Stimulated activated CD4-positive, alpha-beta T cell treated with anti-CD3 and anti-CD28 coated beads, Interleukin-1b, Interleukin-23, amount 100 ng/mL, for 1 hour (primary cell): ENCODE measurements at places on chromosomes 7 and 10.

DNA sequence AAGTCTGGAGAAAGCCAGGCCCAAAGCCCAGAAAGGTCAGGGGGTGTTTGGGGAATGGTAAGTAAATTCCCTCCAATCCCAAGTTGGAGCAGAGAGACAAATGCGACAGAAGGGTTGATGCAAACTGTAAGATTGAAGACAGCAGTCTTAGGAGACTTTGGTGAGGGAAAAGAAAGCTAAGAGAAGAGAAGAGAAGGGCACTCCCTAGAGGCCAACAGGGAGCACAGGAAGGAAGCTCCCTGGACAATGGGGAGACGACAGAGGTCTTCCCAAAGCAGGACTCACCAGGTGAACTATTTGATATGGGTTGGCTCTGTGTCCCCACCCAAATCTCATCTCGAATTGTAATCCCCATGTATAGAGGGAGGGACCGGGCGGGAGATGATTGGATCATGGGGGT is 151.5 kb downstream of the KIF20B start:
- DNase-seq = no peak

GRCh38 chr7:152513861-152514770 is 78.3 kb upstream of the KMT2C start:
- no peak for DNase-seq

GRCh38 chr7:128731184-128731583 is 8.0 kb upstream of the CALU start:
- DNase-seq = no peak

- DNase-seq = no peak
Observed at GRCh38 chr10:13115832-13116803, 16.2 kb downstream of the OPTN start.

DNA sequence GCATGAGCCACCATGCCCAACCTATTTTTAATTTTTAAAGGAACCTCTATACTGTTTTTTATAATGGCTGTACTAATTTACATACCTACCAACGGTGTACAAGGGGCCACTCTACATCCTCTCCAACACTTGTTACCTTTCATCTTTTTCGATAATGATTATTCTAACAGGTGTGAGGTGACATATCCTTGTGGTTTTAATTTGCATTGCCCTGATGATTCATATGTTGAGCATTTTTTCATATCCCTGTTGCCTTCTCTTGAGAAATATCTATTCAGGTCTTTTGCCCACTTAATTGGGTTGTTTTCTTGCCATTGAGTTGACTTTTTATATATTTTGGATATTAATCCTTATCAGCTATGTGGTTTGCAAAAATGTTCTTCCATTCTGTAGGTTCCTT is 167.0 kb downstream of the CTTNBP2 start:
- no peak for DNase-seq

GRCh38 chr7:111568870-111569462 is 6.7 kb upstream of the IMMP2L start:
- no peak for DNase-seq

GRCh38 chr7:113487925-113488731 is 369.8 kb upstream of the SMIM30 start:
- DNase-seq = no peak

DNA sequence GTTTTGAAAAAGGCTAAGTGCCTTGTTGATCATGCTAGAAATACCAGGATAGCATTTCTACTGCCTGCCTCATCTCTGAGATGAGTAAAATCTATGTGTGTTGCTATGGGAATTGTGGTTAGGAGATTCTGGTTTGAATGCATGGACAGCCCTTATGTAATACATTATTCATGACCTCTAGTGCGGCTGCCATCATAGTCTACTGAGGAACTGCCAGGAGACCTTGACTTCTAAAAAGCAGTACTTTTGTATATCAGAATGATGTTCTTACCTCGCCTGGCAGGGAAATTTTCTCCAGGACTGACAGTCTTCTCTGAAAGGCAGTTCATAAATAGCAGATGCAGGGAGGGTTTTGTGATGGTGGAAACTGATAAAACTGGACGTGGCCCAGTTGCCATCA is 248.5 kb downstream of the NSUN6 start:
- no peak for DNase-seq

GRCh38 chr10:127943336-127943910 is 36.5 kb downstream of the PTPRE start:
- DNase-seq = no peak

DNA sequence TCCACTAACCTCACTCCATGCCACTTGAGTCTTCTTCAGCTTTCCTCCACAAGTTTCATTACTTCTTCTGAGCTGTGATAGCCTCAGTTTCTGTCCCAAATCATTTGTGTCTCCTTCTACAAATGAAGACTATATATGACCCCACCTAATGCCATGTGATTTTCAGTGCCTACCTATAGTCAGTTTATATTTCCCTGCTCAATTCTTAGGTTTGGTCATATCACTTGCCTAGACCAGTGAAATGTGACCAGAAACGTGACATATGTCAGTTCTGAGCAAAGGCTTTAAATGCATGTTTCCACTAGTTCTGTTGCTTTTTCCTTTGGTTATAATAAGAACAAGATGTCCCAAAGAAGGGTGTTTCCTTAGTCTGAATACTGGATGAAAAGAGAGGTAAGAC is 24.6 kb upstream of the REEP3 start:
- no peak for DNase-seq

DNA sequence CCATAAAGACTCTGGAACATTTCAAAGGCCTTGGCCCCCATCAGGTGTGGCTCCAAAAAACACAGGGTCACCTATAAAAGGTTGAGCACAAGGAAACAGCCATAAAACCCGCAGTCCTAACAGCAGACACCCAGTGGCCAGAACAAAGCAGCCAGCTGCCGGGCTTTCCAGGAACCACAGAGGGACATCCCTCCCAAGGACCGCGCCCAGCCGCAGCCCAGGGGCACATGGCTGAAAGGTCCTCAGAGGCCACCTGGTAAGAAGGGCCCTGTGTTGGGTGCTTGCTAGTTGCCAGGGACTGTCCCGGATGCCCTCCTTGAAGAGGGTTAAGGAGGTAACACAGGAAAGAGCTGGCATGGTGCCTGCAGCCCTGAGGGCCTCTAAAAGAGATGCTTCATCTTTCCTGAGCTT is 32.7 kb downstream of the KCNMA1 start:
- no peak for DNase-seq

GRCh38 chr7:31123726-31124125 is 71.6 kb downstream of the ADCYAP1R1 start:
- DNase-seq = no peak

DNA sequence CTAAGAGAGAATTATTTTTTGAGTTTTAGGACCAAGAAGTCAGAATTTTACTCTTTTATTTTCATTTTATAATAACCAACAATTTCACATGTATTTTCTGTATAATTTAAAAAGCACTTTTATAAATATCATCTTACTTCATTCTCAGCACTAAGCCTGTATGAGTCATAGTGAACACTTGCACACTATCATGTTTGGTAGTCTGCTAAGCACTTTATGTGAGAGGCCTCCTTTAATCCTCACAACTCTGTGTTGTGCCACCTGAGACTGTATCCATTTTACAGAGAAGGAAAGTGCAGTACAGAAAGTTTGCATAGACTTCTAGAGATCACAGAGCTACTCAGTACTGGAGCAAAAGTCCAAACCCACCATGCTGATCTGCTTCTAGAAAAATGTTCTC is 939.6 kb downstream of the NRG3 start:
- no peak for DNase-seq

DNA sequence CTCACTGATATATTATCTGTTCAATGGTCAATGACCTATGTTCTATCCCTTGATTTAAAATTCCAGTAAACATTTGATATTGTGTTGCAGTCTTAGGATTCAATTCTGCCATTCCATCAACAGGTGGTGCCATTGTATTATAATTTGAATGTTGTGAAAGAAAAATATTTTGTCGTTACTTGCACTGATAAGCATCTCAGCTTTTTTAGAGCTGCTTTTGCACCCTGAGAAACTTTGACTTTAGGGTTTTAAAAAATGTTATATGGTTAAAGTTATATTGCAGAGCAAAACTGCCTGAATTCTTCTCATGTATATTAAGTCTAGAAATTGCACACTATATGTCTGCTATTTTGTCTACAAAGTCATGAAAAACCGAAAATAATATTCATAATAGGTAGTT is 18.8 kb upstream of the MINDY3 start:
- DNase-seq = no peak

- DNase-seq = no peak
Observed at GRCh38 chr10:124225029-124225466, 131.7 kb upstream of the CHST15 start.

DNA sequence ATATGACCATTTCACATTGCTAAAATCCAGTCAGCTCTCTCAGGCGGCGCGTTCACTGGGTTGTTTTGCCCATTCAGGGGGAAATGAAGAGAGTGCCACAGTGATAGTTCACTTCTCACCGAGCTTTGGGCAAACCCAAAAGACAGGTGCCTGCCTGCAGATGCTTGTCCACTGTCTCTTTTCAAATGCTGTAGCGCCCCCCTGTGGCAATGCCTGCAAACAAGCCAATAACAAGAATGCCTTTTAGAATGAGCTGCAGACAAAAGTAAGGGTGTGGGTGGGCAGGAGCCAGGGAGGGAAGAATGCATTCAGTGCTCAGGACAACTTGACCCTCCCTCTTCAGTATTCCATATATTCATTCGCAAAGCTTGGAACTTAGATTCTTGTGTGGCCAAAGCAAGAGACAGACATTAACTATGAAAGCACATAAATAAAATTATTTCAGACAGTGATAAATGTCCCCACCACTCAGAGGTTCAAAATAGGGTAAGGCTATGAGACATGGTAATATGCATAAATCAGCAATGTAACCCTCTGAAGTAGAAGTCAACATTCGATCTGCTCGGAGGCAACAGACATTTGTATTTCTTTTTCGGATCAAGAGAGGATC is 86.9 kb downstream of the JAZF1 start:
- no peak for DNase-seq

DNA sequence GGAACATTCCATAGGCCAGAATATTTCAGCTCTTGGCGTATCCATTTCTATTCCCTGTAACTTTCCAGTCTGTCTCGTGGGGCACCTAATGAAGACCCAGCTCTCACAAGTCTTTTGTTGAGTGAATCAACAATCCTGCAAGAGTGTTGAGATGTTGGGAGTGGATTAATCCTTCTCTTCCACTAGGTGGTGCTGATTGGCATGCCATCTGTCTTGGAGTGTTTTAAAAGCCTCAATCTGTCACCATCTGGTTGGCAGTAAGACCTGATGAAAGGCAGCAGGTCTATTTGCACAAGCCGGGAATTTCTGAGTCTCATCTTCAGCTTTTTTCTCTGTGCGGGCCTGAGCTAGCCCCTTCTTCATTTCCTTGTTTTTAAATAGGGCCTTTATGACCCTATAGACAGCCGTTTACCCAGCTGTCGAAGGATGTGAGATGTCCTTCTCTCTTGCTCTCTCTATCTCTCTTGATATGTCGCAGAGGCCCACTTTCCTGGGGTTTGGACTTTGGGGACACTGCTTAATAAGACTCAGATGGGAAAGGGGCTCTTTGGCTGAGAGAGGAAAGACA is 180.5 kb downstream of the ZNF365 start:
- no peak for DNase-seq

DNA sequence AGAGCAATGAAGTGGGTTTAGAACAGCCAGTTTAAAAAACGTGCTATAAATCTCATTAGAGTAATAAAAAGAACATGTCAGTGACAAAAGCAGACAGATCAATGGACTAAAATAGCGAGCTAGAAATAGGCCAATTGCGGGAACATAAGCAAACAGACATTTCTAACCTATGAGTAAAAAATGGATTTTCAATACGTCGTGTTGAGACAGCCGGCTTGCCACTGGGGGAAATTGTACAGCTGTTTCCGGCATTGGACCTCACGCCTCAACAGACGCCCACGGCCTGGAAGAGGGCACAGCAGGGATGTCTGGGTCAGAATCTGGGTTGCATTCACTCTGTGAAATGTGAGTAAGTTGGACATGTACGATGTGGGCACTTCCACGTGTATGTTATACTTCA is 92.9 kb downstream of the SVOPL start:
- DNase-seq = no peak

DNA sequence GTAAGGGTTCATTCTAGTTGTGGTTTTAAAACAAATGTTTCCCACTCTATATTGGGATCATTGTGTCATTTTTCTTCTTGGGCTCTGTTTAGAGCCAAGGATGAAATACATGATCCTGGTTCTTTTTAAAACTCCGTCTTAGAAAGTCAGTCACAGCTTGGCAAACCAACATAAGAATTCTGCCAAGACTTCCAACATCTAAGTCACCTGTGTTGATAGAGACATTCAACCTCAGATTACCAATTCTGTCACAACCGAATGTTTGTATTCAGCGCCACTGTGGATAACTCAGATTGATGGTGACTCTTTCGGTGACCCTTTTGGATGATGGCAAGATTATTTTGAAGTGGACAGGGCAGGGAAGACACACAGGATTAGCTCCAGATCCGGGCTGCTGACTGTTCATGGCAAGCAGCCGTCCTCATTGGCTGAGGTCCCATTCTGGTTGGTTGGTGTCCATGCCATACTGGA is 255.4 kb downstream of the ARHGAP21 start:
- DNase-seq = no peak

DNA sequence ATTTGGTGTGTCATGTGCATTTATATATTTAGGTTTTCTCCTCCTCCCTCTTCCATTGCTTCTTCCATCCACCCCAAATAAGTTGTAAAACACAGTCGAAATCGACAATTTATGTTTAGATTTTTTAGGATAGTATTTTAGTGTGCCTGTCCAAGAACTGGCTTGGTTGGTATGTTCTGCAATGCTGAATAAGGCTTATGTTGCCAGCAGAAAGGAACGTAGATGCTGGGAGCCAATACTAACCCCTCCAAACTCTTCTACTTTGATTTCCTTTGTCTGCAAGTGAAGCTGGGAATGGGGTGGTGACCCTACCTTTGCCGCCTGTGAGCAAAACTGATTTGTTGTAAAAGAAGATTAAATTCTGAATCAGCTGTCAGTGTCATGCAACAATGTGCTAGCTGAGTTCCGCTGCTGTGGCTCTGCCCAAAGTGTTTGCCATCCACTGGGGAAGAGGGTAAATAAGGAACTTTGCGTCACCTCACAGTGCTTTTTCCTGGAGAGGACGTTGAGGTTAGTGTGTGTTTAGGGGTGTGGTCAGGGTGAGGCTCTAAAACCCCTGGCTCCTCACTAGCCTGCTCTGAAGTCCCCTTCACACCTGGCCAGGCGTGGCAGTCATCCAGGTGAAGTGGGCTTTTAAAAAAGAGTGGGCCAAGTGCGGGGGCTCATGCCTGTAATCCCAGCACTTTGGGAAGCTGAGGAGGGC is 44.4 kb downstream of the TACC2 start:
- no peak for DNase-seq

DNA sequence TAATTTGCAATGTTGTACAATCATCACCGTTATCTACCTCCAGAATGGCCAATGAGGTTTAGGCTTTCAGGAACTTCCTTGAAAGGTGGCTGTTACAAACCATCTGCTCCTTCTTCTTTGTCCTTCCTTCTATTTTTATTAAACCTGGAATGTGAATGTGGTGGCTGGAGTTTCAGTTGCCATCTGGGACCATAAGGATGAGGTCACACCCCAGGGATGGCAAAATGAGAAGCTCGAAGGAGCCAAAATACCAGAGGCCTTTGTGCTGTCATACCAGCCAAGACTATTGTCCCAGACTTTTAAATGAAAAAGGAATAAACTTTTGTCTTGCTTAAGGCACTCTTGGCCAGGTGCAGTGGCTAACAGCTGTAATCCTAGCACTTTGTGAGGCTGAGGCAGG is 30.9 kb upstream of the LMTK2 start:
- DNase-seq = no peak

- DNase-seq = no peak
Observed at GRCh38 chr10:43203448-43204041, 63.3 kb downstream of the RASGEF1A start.
